ENCODE measurements at places on chromosomes 2 and 18.
A peak's percentile ranks its signal among the peaks of the same experiment; 100 is the strongest.

- no peak for DNase-seq
Observed at GRCh38 chr2:217017456-217018252, 157.8 kb upstream of the TNP1 start.

- no peak for DNase-seq
Observed at GRCh38 chr2:234845602-234846590, 105.9 kb upstream of the SH3BP4 start.

DNA sequence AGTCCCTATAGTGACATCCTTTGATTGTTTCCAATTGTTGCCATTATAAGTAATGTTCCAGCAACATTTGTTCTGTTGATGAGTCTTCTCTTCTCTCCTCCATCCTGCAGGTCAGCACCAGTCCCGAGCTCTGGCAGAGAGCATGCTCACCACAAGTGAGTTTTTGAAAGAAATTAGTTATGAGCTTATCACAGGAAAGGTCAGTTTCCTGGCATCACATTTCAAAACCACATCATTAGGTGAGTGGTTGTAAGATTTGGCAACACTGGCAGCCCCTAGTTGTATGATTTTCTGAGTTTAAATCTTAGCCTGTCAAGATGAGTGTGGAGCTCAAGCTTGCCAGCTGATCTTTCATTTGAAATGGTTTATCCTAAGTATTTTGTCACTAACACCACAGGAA is 149.6 kb downstream of the ESCO1 start:
- DNase-seq: no peak

DNA sequence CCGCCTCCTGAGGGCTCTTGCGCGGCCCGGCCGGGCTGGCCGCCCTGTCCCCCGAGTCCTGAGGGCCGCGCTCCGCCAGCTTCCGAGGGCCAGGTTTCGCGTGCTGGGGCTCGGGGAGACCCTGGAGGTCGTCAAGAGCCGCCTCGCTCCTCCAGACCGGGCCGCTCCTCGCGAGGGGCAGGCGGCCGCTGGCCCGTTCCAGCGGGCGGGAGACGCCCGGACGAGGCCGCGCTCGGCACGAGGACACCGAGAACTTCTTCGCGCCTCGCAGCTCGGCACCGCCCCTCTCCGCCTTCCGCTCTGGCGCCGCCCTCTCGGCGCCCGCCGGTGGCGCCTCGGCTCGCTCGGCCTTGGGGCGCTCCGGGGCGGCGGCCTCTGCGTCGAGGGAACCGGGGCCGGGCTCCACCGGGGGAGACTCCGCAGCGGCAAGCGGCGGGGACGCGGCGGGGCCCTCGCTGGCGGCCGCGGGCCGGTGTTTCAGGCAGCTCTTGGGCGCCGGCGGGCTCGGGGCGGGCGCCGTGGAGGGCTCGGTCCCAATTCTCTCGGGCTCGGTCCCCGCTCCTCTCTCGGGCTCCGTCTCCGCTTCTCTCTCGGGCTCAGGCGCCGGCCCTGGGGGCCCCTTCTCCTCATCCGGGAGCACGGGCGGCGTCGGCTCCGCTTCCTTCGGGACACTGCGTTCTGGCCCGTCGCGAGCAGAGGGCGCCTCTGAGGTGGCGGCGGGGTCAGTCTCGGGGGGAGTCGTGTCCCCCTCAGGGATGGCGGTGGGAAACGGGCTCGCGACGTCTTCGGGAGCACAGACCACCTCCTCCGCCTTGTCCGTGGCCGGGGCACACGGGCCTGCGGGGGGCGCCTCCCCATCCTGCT is 91.6 kb upstream of the MGAT4A start:
- no peak for DNase-seq

GRCh38 chr2:207490441-207490840 is 39.3 kb upstream of the CREB1 start:
- DNase-seq: no peak

GRCh38 chr2:118128826-118129225 is 40.6 kb downstream of the INSIG2 start:
- no peak for DNase-seq

DNA sequence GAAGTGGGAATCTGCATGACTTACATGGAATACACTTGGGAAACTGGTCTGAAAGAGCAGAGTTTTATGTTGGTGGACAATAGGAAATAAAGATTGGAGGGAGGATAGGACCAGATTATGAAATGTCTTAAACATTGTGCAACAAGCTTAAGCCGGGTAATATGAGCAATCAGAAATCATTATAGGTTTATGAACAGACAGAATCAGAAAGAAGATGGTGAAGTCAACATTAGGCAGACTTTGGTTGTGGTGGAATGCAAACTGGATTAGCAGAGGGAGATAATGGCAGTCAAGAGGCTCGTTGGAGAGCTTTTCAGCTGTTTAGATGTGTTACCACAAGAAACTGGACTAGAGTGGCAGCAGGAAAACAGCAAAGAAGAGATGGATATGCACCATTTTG is 43.5 kb downstream of the CRIM1 start:
- no peak for DNase-seq

- no peak for DNase-seq
Observed at GRCh38 chr2:128043041-128043440, 15.2 kb upstream of the SAP130 start.

DNA sequence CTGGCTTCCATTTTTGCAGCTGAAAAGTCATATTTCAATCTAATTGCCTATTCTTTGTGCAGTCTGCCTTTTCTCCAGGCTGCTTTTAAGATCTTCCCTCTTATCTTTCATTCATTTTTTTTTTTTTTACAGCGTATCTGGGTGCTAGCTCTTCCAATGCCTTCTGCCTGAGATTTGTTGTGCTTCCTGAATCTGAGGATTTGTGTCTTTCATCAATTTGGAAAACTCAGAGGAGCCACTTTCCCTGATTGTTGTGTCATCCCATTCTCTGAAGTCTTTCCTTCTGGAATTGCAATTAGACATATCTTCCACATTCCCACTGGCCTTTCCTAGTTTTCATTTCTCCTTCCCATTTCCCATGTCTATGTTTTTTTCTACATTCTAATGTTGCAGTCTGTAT is 21.9 kb upstream of the ACKR3 start:
- no peak for DNase-seq

DNA sequence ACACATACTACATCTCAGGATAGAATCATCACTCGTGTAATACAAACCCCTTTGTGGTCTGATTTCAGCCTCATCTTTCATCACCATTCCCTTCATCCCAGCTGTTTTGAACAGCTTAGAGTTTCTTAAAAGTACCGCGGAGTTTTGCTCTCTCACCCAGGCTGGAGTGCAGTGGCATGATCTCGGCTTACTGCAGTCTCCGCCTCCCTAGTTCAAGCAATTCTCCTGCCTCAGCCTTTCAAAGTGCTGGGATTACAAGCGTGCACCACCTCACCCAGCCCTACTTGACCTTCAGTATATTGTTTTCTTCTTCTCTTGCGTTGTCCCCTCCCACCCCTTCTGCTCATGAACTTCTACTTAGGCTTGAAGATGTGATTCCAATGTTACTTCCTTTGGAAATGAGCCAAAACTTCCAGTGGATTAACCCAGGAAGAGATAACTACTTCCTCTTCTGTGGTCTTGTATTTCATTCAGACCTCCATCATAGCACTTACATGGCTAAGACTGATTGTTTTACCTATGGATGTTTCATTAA is 15.8 kb downstream of the ERLEC1 start:
- DNase-seq: no peak

- no peak for DNase-seq
Observed at GRCh38 chr18:11125492-11126315, 23.7 kb downstream of the PIEZO2 start.

GRCh38 chr2:224645722-224646121 is 60.6 kb upstream of the CUL3 start:
- DNase-seq: peak; percentile 19

DNA sequence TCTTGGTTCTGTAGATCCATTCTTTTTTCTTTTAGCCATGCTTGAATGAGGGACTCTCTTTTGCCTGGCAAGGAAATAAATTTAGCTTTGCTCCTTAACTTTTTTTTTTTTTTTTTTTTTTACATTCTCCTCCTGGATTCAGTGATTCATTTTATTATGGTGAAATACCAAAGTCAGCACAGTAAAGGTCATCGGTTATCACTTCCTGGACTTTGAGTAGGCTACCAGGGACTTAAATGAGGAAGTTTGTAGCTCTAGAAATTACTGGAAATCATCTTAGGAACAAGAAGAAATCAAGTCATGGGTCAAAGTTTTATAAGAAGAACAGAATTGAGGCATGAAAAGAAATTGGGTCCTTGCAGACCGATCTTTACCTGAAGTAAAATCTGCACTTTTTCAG is 75.0 kb downstream of the SOCS6 start:
- DNase-seq: no peak

GRCh38 chr2:50431958-50432650 is 599.8 kb downstream of the NRXN1 start:
- DNase-seq: no peak

GRCh38 chr2:39144416-39144815 is 23.6 kb upstream of the SOS1 start:
- DNase-seq: no peak

DNA sequence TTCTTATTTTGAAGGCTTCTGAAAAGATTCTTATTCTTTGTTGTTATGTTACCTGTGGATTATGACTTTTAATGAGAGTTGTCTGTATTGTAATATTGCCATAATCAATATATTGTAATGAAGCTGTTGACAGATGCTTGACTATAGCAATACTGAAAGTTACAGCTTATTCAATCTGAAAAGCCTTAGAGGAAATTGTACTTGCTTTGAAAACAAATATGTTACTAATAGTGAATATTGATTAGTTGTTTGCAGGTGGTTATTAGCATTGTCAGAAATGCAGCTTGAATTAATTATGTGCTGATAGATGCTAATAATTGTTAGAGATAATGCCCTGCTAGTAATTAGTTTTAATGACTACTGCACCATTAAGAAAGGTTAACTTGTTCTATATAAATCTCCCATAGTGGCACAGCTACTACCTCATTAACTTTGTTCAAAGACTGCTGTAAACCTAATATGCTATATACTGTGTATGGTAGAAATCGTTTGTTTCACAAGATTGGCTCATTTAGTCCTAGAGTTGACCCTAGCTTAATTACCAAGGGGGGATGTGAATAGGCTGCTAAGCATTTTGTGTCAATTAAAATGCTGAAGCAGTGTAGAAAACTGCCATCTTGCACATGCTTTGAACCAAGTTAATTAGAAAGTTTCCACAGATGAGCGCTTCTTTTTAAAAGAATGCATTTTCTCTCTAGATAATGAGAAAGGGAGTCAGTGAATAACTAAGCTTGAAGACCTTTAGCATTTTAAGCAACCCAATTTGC is 30.5 kb downstream of the SLC39A10 start:
- DNase-seq: peak; percentile 48

- no peak for DNase-seq
Observed at GRCh38 chr2:84776011-84776410, 104.9 kb downstream of the TRABD2A start.

- no peak for DNase-seq
Observed at GRCh38 chr2:223075301-223076270, 23.6 kb downstream of the KCNE4 start.

DNA sequence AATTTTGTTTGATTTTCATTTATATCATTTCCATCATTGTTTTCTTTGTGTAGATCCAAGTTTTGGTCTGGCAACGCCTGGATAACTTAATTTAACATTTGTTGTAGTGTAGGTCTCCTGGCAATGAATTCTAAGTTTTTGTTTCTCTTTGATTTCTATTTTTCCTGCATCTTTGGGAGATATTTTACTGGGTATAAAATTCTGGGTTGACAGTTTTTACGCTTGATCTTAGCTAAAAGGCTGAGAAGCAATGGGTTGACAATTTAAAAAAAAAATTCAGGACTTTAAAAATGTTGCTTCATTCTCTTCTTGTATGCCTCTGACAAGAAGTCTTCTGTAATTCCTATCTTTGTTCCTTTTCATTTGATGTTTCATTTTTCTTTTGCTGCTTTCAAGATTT is 8.6 kb downstream of the LYPD6B start:
- no peak for DNase-seq

DNA sequence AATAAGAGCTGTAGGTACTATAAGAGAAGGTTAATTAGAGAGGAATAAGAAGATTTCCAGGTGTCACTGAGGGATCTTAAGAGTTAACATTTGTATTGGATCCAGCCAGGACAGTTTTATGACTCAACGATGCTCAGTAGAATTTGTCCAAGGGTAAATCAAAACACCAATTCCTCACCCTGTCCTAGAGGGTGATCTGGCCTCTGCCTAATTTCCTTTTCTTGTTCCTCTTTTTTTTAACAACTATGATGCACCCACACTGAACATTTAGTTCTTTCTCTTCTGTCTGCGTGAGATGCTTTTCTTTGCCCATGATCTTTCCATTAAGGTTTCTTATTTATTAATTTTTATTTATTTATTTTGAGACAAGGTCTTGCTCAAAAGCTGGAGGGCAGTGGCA is 92.0 kb downstream of the PMS1 start:
- no peak for DNase-seq

- DNase-seq: no peak
Observed at GRCh38 chr2:181146171-181146570, 165.8 kb downstream of the UBE2E3 start.

DNA sequence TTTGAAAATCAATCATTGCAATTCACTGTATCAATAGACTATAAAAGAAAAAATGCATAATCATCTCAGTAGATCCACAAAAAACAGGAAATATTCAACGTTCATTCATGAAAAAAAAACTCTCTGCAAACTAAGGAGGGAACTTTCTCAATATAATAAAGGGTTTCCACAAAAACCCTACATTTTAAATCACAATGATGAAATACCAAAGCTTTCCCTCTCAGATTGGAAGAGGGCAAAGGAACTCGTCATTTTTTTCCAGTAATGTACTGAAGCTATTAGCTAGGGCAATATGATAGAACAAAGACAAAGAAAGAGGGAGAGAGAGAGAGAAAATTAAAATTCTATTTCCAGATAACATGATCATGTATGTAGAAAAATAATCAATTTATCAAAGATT is 167.1 kb upstream of the RBMS1 start:
- DNase-seq: no peak

GRCh38 chr2:208329485-208329884 is 63.4 kb downstream of the PIKFYVE start:
- no peak for DNase-seq

DNA sequence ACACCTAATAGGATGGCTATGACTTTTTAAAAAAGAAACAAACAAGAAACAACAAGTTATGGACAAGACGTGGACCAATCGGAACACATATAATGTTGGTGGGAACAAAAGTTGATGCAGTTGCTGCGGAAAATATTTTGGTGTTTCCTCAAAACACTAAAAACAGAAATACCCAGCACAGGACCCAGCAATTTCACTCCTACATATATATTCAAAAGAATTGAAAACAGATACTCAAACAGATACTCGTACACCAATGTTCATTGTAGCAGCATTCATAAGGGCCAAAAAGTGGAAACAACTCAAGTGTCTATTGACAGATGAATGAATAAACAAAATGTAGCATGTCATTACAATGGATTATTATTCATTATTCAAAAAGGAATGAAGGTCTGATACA is 12.1 kb downstream of the CCDC141 start:
- DNase-seq: no peak

DNA sequence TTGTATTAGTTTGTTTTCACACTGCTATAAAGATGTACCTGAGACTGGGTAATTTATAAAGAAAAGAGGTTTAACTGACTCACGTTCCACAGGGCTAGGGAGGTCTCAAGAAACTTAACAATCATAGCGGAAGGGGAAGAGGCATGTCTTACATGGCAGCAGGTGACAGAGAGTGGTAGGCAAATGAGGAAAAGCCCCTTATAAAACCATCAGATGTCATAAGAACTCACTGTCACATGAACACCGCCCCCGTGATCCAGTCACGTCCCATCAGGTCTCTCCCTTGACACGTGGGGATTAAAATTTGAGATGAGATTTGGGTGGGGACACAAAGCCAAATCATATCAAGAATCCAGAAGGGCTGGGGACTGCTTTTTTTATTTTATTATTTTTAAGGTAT is 120.0 kb downstream of the GALNT14 start:
- DNase-seq: no peak

- DNase-seq: no peak
Observed at GRCh38 chr2:74381751-74382150, 1.6 kb upstream of the DCTN1 start.
